Foreskin keratinocyte (primary cell): ENCODE measurements at places on chromosomes 3 and 15. TPM values are rescaled to one million over a fixed set of nuclear protein-coding genes. Genes with fewer than 3 reads are reported as not detected.
A peak's percentile ranks its signal among the peaks of the same experiment; 100 is the strongest.

The GCSAM gene
- total RNA-seq: 1.3 and 1.4 TPM in 2 replicates

The SNX33 gene
- total RNA-seq: 26.7 and 28.9 TPM in 2 replicates

The SLC9C1 gene
- total RNA-seq: not detected in 2 replicates

The LEO1 gene
- 33.3 and 38.3 TPM in 2 replicates for total RNA-seq

The DAZL gene
- not detected in 2 replicates for total RNA-seq

The DCUN1D1 gene
- total RNA-seq: 28.7 and 30.9 TPM in 2 replicates

The NDN gene
- total RNA-seq: 5.7 and 7.5 TPM in 2 replicates

The ITIH3 gene
- total RNA-seq: not detected in 2 replicates

The PLOD2 gene
- 13.5 and 22.9 TPM in 2 replicates for total RNA-seq

The RAD51 gene
- total RNA-seq: 19.8 and 22.4 TPM in 2 replicates

The GPR156 gene
- 0.35 and 0.54 TPM in 2 replicates for total RNA-seq

The FOXL2NB gene
- 0.25 and 0.92 TPM in 2 replicates for total RNA-seq

The EBLN2 gene
- total RNA-seq: 1.9 and 2.0 TPM in 2 replicates

GRCh38 chr15:49731187-49732099 is 110.6 kb downstream of the DTWD1 start:
- DNase-seq: no peak

GRCh38 chr3:48406443-48407431 is 23.1 kb downstream of the PLXNB1 start:
- no peak for DNase-seq

DNA sequence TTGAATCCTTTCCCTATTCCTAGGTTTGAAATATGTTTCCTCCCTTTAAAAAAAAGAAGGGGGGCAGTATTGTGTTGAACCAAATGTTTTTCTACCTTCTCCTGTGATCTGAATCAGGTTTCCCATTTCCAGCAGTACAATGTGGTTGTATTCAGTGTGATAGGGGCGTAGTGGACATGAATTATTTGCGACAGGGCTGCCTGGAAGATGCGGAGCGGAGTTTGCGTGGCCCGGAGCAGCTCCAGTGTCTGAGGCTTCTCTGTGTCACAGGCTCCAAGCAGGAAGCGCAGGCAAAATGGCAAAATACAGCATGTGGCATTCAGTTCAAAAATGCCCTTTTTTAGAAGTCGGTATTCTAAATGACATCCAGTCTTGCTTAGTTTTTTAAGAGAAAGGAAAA is 154.4 kb downstream of the PGPEP1L start:
- DNase-seq: peak; percentile 79

DNA sequence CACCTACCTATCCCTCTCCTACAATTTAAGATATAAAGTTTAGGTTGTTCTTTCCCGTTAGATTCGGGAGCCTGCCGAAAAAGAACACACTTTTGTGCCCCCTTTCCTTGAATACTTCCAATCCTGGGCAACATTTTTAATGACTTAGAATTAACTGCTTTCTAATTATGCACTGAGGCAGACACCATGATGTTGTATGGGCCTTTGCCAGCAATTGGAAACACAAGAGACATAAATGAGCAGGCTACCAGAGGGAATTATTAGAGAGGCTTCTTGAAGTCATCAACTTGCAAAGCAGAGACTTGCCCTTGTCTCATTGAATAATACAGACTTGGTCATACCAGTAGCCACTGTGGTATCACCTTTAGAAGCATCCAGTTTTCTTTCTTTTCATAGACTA is 96.8 kb downstream of the CDIN1 start:
- DNase-seq: no peak

DNA sequence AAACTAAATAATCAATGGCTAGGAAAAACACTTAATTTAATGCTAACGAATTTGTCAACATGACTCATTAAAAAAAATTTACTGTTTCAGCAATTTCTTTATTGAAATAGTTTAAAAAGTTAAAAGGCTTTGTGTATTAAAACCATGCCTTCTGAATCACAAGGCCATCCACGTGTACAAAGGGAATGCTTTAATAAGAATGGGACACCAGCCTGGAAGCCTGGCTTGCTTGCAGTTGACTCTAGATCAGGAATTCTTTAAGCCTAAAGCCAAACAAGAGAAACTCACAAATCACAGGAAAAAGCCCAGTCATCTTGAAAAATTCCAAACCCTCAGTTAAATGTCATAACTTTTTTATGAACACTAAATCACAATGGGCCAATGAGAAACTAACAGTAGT is 137.6 kb downstream of the PEAK1 start:
- no peak for DNase-seq

DNA sequence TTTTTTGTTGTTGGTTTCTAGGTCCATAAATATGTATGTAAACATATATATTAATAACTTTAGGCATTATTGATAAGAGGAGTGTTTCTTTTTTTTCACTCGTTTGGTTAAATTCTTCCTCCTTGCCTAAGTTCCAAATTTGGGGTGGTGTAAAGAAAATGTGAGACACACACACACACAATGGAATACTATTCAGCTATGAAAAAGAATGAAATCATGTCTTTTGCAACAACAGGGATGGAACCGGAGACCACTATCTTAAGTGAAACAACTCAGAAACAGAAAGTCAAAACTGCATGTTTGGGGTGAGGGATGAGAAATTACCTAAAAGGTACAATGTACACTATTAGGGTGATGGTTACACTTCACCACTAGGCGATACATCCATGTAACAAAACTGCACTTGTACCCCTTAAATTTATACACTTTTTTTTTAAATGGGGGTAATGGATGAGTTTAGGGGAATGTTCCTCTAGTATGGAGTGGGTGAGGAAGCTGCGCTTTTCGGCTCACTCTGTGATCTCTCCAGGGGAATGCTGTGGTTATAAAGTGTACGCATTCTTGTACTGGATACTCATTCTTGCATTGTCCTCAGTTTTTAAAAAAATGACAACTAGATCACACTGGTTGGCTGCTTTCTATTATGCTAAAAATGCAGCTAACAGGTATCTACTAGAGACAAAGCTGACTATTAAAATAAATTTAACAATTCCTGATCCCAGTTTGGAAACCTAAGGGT is 50.8 kb upstream of the PPARG start:
- DNase-seq: no peak

DNA sequence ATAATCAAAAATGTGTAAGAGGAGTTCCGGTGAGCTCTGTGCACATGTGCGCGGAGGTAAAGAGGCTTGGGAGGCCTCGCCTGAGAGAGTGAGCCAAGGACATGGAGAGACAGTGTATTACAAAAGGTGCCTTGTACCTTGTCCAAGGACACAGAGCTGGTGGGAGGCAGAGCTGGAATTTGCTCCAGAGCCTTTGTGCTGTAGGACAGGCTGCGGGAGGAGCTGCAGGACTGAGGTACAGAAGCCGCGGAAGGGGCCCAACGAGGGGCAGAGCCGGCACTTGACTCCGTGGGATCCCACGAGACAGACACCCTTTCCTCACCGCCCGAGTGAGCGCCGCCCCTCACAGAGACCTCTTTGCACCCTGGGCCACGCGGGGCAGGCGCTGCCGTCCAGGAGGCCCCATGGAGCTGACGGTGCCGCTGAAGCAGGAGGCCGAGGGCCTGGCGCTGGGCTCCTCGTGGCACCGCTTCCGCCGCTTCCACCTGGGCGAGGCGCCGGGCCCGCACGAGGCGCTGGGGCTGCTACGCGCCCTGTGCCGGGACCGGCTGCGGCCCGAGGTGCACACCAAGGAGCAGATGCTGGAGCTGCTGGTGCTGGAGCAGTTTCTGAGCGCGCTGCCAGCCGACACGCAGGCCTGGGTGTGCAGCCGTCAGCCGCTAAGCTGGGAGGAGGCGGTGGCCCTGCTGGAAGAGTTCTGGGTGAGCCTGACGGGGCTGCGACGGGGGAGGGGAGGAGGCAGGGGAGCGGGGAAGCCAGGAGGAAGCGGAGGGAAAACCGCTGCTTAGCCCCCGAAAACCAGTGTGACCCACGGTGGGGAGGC is 68.7 kb downstream of the SLTM start:
- DNase-seq: peak; percentile 26

DNA sequence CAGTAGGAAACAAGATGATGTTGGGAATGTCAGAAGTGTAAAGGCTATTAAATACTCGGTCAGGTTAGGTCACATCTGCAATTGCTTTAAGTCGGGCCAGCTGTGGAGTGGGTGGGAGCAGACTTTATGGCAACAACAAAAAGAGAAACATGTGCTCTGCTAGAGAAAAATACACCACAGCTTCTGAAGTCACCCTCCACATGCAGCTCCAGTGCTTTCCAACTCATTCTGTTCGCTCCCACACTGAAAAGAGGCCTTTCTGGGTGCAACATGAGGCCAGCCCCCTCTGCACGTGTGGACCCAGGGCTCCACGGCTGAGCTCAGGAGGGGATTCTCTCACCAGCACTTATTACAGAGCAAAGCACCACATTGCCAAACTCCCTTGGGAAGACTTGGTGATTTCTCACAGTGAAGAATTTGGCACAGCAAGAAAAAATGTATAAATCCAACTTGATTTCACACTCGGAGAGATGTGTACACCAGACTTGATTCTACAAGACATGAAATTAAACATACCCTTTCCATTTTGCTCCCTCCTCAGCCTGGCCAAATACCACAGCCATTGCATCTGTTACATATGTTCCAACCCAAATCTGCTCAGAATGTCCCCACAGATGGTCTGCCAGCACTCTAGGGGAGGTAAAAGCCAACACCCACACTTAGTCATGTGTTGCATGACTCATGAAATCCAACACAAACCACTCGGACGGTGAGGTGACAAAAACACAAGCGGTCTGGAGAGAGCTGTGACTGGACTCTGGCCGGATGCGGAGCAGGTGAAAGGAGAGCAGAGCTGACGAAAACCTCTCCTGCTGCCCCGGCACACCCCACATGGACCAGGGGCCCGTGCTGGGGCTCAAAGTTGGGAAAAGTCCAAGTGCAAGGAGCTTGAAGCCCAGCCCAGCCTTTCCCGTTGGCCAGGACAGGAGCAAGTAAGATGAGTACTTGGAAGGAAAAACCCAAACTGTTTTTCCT is 74.6 kb downstream of the ITGB5 start:
- DNase-seq: no peak

DNA sequence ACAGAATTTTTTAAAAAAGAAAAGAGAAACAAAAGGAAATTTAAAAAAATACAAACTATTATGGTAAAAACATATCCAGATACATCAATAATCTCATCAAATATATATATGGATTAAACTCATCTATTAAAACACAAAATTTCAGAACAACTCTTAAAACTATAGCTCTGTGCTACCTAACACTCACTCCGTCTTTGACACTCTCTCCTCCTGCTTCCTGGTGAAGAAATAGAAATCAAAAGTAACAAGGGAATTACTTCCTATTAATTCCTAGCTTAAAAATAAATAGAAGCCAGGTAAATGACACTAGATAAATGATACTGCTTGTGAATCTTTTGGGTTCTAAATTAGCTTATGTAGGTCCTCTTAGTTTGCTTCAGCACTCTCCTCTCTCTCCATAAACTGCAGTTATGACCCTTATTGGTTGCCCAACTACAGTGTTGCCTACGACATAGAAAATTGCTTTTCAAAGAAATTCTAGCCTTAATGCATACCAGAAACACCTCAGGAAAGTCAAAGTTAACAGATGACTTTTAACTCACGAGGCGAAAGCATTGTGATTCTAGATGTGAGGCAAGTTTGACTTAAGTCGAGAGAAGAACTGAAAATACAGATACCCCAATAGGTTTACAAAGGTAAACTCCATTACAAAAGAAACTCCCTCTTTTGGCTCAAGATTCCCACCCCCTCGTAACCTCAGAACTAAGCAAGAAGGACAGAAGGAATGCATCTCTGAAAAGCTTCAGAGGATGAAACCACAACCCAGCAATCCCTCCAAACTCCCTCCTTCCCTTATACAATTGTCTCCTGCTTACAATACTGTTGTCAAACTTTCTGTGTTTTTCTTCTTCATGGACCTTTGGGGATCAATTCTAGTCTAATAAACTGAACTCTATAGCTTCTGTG is 394.7 kb downstream of the FGF12 start:
- no peak for DNase-seq

- no peak for DNase-seq
Observed at GRCh38 chr3:149450281-149450680, 24.2 kb upstream of the TM4SF4 start.

DNA sequence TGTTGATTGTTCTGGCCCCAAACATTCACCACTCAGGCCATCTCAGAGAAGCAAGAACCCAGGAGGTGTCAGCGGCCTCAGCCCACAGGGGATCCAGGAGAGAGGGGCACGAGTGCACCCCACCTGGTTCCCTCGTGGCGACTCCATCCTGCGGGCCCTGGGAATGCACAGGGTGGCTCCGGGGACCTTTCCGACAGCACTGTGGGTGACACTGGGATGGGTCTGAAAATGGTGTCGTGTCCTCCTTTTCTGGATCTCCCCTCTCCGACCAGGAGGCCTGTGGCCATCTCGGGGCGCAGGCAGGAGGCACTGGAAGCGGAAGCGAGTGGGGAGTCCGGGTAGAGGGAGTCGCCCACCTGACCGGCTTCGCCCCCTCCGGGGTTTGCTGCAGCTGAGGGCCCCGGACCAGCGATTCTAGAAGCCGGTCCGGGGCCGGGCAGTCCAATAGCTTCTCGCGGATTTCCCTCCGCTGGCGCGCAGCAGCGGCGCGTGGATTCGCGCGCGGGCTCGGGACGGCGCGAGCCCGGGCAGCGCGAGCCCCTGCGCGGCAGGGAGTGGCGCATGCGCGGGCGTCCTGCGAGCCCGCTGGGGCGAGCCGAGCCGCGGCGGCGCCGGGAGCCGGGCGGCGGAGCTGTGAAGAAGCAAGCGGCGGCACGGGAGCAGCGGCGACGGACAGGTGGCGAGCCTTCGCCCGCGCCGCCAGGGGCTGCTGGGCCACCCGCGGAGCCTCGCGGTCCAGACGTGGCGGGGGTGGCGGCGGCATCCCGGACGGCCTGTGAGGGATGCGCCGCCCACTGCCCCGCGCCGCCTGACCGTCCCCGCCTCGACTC is at the start of gene DOCK3:
TSS of gene DOCK3 (plus strand) at position 579 of the 830 bp plus-strand sequence. CDS start 337 bp downstream, outside the sequence.
- no peak for DNase-seq

- DNase-seq: no peak
Observed at GRCh38 chr15:93238641-93239040, 149.6 kb upstream of the RGMA start.

GRCh38 chr3:135041601-135042000 is 246.5 kb downstream of the EPHB1 start:
- no peak for DNase-seq

DNA sequence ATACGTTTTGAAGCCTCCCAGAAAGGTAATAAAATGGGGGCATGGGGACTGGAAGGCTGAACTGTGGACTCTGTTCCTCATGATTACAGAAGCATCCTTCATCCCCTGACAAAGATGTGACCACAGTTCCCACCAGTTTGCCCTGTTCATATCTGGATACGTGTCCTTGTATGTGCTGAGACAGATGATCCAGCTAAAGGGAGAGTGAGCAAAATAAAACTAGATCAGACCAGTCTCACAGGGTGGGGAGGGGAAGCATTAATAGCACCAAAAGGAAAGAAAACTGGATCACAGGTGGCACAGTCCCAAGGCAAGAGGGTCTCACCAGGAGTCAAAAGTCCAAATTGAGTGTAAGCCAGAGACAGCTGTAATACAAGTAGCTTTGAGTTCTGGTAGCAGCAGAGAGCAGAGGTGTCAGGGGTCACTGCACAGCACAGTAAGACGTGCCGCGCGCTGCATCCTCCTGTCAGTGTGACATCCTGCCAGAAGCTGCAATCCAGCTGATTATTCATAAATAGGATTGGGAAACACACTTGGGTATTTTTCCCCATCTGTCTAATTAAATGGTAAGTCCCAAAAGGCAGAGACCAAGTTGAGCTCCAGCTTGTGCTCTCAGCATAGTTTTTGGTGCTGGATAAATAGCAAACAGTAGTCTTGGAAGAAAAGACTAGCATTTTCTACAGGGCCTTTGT is 560.0 kb upstream of the CFAP20DC start:
- DNase-seq: no peak

- DNase-seq: no peak
Observed at GRCh38 chr3:189238071-189238470, 66.3 kb downstream of the TPRG1 start.
